Activated B cell treated with CpG ODN at 0.5 μM for 24 hours (primary cell): ENCODE measurements at places on chromosomes 7 and 10.

DNA sequence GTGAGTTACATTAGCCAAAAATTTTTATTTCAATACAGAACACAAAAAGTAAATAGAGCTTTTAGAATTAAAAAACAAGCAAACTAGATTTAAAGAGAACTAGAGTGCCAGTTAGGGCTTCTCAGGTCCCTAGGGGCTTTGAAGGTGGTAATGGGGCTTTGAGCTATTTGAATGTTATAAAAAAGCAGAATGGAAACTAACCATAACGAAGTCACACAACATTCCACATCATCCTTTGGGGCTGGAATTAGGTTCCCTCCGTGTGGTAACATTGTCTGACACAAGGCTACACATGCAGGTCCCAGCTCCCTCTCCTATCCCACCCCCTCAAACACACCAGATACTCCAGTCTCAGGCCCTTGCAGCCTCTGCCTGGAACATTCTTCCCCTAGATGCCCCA, 15.3 kb downstream of the JAZF1 start:
- peak; percentile 34 for DNase-seq

GRCh38 chr7:104552102-104552501, 223.7 kb downstream of the LHFPL3 start:
- no peak for DNase-seq

DNA sequence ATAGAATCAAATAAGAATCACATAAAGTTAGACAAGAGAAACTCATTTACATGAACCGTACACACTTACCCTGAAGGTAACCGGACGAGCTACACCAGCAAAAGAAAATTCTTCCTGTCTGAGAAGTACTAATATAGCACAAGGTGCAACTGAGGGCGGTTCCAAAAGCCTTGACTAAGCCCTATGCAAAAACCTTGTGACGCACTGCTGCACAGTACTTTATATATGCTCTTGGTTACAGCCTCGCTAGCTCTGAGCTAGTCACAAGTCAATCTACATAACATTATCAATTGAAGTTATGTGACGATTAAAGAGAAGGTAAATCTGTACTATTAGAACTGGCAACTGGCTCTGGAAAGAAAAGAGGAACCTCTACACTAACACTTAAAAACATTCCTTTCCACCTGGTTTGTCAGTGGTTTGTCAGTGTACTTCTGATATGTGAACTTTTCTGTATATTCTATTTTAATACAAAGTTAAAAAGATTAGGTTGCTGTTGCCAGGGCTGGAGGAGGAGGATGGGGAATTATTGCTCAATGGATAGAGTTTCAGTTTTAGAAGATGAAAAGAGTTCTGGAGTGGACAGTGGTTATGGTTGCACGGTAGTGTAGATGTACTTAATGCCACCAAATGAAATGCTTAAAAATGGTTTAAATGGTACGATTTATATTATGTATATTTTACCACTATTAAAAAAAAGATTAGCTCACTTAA, 21.6 kb downstream of the NT5C3A start:
- no peak for DNase-seq

DNA sequence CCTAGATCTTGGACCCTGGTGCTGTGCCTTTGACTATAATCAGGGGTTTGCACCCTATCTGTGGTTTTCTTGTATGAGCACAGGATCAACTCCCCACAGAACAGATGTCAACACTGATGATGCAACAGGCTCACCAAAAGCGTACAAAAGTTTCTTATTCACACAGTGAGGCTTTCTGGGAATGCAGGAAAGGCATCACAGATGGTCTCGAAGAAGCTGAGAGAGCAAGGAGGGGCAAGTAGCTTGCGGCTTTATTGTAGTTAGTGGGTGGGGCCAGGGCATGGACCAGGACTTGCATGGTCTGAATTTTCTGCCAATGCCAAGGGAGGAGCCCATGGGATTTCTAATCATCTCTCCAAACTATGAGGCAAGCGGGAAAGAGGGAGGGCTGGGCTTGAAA, 46.2 kb downstream of the SEC61G start:
- no peak for DNase-seq

- no peak for DNase-seq
Observed at GRCh38 chr7:26180792-26181198, 19.8 kb downstream of the HNRNPA2B1 start.
